ENCODE measurements at places on chromosomes 1 and 21. TPM values are rescaled to one million over a fixed set of nuclear protein-coding genes. Genes with fewer than 3 reads are reported as not detected.

DNA sequence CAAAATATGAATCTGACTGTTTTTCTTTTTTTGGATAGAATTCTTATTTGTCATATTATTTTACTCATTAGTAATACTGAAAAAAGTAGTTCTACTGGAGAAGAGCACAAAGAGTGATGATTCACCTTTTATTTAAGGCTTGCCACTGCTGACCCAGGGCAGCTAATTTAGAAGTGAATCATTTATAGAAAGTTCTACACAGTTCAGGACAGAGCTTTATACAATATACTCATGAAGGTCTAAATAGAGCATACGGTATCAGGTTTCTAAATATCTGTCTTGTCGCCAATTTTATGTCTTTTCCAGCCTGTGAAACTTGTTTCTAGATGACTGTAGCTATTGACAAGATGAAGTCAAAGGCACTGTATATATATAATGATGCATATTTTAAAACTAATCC lies 25.0 kb downstream of the GIPC2 start:
- DNase-seq = no peak
- no peaks in the 10 kb centered on the region for H3K4me1 ChIP-seq
- no peak overlapping the region for H3K4me3 ChIP-seq

DNA sequence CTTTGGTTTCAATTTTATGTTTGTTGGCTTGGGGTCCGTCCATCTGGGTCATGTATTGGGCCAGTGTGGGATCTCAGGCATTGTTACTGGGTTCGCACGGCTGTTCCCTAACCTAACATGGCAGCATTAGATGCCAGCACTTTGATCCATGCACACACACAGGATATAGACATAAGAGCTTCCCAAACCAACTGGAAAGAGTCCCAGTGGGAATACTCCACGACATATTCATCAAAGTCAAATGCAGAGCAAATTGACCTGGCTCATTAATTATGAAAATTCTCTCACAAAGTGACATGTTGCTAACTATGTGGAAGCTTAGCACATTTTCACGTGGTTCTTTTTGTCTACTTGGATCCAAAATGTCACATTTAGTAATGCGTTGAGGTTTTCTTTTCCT lies 130.4 kb downstream of the SETD4 start:
- H3K36me3 ChIP-seq = no peaks in the 10 kb centered on the region
- peaks cover 27% of the 10 kb centered on the region for H3K27me3 ChIP-seq
- H3K4me1 ChIP-seq = no peaks in the 10 kb centered on the region
- H3K4me3 ChIP-seq = no peak overlapping the region

GRCh38 chr21:39965026-39965425 lies 97.8 kb downstream of the PCP4 start:
- H3K4me1 ChIP-seq = no peaks in the 10 kb centered on the region
- no peaks in the 10 kb centered on the region for H3K36me3 ChIP-seq
- no peak for DNase-seq
- no peak overlapping the region for H3K4me3 ChIP-seq

DNA sequence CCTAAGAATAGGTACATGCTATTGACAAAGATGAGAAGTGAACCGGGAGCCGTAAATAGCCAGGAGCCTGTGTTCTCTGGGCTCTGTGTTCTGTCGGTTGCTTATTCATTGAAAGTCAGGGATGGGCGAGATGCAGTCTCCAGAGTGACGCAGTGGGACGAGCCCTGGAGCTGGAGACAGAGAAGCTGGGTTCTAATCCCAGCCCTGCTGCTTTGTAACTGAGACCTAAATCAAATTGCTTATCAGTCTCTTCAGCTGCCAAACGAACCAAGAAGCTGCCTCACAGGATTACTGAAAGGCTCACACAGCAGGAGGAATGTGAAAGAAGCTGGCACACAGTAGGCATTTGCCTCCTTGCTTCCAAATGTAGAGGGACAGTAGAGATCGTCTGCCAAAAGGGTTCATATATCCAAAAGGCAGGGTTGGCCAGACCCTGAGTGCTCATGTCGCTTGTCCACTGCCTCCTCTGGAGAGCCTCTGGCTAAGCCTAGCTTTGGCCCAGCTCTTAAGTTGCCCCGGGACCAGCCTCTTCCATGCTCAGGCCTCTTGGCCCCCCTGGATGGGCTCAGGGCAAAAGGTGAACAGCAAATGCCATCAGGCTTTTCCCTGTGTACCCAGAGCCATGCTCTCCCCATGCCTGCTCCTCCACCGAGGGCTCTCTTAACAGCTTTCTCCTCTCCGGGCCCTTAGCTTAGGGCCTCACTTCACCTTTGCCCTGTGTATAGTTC lies 134.2 kb upstream of the IPO9 start:
- no peak overlapping the region for H3K4me3 ChIP-seq
- H3K27me3 ChIP-seq = peaks cover 14% of the 10 kb centered on the region
- no peak for DNase-seq
- no peaks in the 10 kb centered on the region for H3K36me3 ChIP-seq
- H3K4me1 ChIP-seq = no peaks in the 10 kb centered on the region
- H3K27ac ChIP-seq = no peak overlapping the region

- DNase-seq = no peak
- H3K27ac ChIP-seq = no peak overlapping the region
- H3K4me3 ChIP-seq = peak overlapping the region; percentile 83
- no peaks in the 10 kb centered on the region for H3K36me3 ChIP-seq
Observed at GRCh38 chr1:218164111-218164929, 120.8 kb upstream of the RRP15 start.

DNA sequence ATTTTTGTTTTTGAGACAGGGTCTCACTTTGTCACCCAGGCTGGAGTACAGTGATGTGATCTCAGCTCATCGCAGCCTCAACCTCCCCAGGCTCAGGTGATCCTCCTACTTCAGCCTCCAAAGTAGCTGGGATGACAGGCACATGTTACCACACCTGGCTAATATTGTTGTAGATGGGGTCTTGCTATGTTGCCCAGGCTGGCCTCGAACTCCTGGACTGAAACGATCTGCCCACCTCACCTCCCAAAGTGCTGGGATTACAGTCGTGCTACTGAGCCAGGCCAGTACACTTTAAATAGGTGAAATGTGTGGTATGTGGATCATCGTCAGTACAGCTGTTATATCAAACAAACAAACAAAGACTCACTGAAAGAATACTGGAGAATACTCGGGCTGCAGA lies 35.0 kb upstream of the GPR153 start:
- H3K4me1 ChIP-seq = peaks cover 13% of the 10 kb centered on the region
- H3K4me3 ChIP-seq = no peak overlapping the region
- DNase-seq = no peak

- no peak overlapping the region for H3K27ac ChIP-seq
- H3K4me1 ChIP-seq = peaks cover 15% of the 10 kb centered on the region
- H3K4me3 ChIP-seq = no peak overlapping the region
- no peak for DNase-seq
Observed at GRCh38 chr1:23576338-23577055, 17.2 kb upstream of the ID3 start.

STXBP3 gene
- total RNA-seq = 61.8 TPM

B3GALNT2 gene
- total RNA-seq = 8.2 TPM

DNA sequence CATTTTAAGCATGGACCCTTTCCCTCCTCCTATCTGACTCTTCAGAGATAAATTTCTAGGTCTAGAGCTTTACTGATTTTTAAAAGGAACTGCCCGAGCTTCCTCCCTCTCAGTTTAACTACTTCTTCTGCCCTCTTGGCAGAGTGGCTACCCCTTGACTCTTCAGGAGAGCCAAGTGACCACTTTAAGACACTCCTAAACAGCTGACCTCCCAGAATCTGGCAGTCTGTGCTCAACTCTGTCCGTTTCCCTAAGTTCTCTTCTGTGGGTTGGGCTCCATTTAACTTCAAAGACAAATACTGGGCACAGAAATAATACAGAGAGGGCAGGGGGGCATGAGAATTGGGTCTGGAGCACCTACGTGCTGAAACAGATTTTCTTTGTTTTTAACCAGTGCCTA lies 196.3 kb upstream of the FOXD3 start:
- H3K4me1 ChIP-seq = peaks cover 2% of the 10 kb centered on the region
- no peaks in the 10 kb centered on the region for H3K36me3 ChIP-seq
- no peak overlapping the region for H3K4me3 ChIP-seq
- no peak overlapping the region for H3K27ac ChIP-seq
- peaks cover 21% of the 10 kb centered on the region for H3K27me3 ChIP-seq
- no peak for DNase-seq

ARHGEF16 gene
- total RNA-seq = 0.10 TPM

GRCh38 chr1:54069791-54070170 lies 16.4 kb downstream of the TCEANC2 start:
- peaks cover 6% of the 10 kb centered on the region for H3K4me1 ChIP-seq
- no peak overlapping the region for H3K4me3 ChIP-seq
- no peaks in the 10 kb centered on the region for H3K27me3 ChIP-seq
- no peak for DNase-seq
- H3K27ac ChIP-seq = no peak overlapping the region
- peaks cover 6% of the 10 kb centered on the region for H3K36me3 ChIP-seq

DNA sequence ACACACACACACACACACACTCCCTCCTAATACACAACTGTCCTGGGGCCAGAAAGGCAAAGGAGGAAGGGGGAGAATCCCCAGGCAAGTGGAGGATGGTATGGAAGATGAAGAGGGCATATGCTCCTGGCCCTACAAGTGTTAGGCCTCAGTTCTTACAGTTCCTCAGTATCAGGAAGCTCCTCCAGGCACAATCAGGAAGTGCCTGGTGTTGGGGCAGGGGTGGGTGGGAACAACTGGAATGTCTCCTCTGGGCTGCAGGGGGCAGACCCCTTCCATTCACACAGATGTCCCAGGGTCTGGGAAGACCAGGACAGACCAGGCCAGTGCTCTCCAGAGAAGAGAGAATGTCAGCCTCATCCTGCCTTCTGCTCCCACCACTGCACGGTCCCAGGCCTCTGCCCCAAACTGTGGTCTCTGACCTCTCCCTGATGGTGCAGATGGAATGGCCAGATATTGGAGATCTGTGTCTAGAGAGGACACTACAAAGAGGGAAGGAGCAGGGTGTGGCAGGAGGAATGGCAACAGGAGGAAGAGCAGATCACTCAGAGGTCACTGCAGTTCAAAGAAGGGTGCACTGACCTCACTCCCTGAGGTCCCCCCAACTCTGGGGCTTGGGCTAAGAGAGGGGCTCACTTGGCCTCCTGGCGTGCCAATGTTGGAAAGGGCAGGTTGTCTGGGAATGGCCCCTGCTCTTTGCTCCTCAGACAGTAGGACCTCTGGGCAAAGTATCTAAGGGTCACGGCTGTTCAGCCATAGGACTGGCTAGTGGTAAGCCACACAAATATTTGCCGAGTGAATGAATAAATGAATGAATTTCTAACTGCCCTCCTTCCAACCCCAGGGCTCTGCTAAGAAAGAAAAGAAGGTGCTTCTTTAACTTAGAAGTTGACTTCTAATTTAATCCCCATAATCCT lies 2.5 kb upstream of the DENND2D start:
- H3K4me3 ChIP-seq = peak overlapping the region; percentile 98
- H3K4me1 ChIP-seq = peaks cover 48% of the 10 kb centered on the region
- DNase-seq = no peak

DNA sequence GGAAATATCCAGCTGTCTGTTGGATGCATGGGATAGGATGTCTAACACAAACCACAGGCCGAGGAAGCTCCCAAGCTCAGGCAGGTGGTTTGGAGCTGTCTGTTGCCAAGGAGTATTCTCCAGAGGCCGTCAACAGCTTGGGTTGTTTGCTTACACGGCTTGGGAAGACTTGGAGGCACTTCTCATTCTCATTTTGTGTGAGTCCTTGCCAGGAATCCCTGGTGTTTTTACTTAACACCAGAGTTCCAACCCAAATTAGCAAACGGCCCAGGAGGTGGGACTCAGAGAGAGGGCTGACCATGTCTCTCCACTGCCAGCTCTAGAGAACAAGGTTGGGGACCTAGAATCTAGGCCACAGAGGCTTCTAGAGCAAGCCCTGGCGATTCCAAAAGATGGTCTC lies 72.7 kb upstream of the FAM20B start:
- no peak for DNase-seq
- no peak overlapping the region for H3K4me3 ChIP-seq
- no peak overlapping the region for H3K27ac ChIP-seq
- no peaks in the 10 kb centered on the region for H3K36me3 ChIP-seq
- no peaks in the 10 kb centered on the region for H3K4me1 ChIP-seq
- peaks cover 33% of the 10 kb centered on the region for H3K27me3 ChIP-seq

SLC37A1 gene
- total RNA-seq = 24.0 TPM

- H3K4me3 ChIP-seq = no peak overlapping the region
- no peaks in the 10 kb centered on the region for H3K4me1 ChIP-seq
- peaks cover 33% of the 10 kb centered on the region for H3K27me3 ChIP-seq
- peaks cover 2% of the 10 kb centered on the region for H3K36me3 ChIP-seq
- H3K27ac ChIP-seq = no peak overlapping the region
Observed at GRCh38 chr1:245493029-245493428, 338.2 kb downstream of the KIF26B start.

LEMD1 gene
- total RNA-seq = not detected

DNA sequence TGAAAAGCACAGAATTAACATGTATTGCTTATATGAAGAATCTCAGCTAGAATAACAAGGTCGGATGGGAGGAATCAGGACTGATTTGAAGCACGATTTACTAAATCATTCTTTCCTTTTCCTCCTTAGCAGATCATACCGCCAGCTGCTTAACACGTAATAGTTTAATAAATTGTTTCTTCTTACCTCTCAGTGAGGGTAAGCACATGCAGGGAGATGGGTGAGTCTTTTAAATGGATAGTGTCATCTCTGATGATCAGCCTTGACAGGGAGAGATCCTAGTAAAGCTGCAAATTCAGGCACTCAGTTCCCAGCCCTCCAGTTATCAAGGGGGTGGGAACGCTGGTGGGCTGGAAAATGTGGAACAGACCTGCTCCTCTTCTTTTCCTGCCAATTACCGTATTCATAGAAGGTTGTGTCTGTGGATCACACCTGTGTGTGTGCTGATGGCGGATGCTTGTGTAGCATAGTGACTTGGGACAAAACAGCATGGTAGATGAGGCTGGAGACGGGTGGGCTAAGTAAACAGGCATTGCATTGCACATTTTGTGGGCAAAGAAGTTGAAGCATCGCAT lies 30.7 kb downstream of the NTPCR start:
- no peak for DNase-seq
- peak overlapping the region; percentile 78 for H3K27ac ChIP-seq
- H3K4me3 ChIP-seq = no peak overlapping the region
- peaks cover 13% of the 10 kb centered on the region for H3K4me1 ChIP-seq
- peaks cover 7% of the 10 kb centered on the region for H3K36me3 ChIP-seq
- H3K27me3 ChIP-seq = no peaks in the 10 kb centered on the region

GRCh38 chr1:152501704-152502103 lies 8.9 kb upstream of the LCE5A start:
- no peak for DNase-seq
- no peak overlapping the region for H3K4me3 ChIP-seq

- DNase-seq = no peak
- H3K27me3 ChIP-seq = no peaks in the 10 kb centered on the region
- no peaks in the 10 kb centered on the region for H3K4me1 ChIP-seq
- no peaks in the 10 kb centered on the region for H3K36me3 ChIP-seq
Observed at GRCh38 chr1:118890851-118891384, 97.2 kb downstream of the TBX15 start.

DNA sequence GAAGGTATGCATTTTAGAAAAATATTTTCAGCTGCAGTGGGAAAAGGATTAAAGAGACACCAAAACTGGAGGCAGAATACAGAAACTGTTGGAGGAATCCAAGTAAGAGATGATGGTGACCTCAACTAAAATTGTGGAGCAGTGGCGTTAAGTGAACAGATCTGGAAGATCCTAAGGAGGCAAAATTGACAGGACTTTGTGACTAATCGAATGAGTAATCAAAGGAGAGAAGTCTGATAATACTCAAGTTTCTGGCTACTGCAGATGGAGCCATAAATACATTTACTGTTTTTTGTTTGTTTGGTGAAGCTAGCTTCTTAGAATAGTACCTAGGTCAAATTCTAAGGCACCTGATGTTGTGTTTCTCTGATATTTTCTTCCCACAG lies 3.1 kb downstream of the CTBS start:
- peaks cover 47% of the 10 kb centered on the region for H3K4me1 ChIP-seq
- no peaks in the 10 kb centered on the region for H3K27me3 ChIP-seq
- no peak for DNase-seq

Measured in T-helper 17 cell (primary cell).